ENCODE measurements at places on chromosomes 5 and 9. TPM values are rescaled to one million over a fixed set of nuclear protein-coding genes. Genes with fewer than 3 reads are reported as not detected.
A peak's percentile ranks its signal among the peaks of the same experiment; 100 is the strongest.

- H3K4me1 ChIP-seq = peaks cover 17% of the 10 kb centered on the region
- no peaks in the 10 kb centered on the region for H3K27me3 ChIP-seq
- H3K4me3 ChIP-seq = no peak overlapping the region
- no peak overlapping the region for H3K27ac ChIP-seq
- peak; percentile 60 for DNase-seq
- H3K36me3 ChIP-seq = peaks cover 3% of the 10 kb centered on the region
Measured at GRCh38 chr5:116521173-116521872, 53.3 kb downstream of the SEMA6A start.

DNA sequence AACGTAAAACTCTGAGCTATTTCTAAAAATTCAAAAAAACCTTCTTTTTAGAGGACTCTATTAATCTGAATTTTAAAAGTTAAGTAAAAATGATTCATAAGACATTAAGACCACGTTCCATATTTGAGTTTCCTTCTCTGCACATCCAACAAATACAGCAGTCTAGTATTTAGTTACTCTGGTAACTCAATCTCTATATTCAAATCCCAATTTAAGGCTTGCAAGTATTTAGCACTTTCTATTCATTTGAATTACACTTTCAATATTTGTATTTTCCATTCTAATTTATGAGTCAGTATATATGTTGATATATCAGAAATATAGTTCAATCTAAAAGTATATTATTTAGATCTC lies 17.7 kb downstream of the RFX3 start:
- peaks cover 8% of the 10 kb centered on the region for H3K4me1 ChIP-seq
- peak overlapping the region; percentile 31 for H3K4me3 ChIP-seq
- no peak for DNase-seq
- H3K27me3 ChIP-seq = no peaks in the 10 kb centered on the region
- H3K27ac ChIP-seq = no peak overlapping the region

OGN gene
- not detected for total RNA-seq

DNA sequence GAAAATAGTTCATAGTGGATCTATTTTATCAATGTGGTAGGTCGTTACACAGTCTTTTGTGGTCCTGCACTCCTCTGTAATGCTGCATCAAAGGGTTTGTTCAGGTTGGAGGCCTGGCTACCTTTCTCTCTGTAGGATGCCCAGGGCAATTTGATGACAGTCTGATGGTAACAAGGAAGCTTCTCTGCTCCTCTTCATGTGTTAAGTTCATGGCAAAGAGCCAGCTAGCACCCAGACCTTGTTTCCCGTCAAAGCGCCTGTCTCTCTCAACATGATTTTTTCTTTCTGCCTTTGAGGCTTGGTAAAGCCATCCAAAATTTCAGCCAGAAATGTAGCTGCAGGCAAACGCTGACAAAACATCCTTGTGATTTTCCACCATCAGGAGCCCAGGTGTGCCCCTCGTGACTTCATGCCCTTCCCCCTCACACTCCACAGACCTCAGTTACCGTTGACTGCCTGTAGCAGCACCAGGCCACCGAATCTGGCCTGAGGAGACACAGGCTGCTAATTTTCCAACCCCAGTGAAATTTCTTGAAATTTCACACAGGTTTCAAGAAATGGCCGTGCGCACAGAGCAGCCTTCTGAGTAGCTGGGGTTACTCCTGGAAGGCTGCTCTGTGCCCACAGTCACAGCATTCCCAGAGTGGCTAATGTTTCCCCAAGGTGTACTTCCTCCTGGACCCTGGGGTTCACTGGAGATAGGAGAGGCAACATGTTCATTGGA lies 292.7 kb downstream of the CWC27 start:
- no peak overlapping the region for H3K4me3 ChIP-seq
- no peaks in the 10 kb centered on the region for H3K27me3 ChIP-seq
- no peak for DNase-seq
- no peak overlapping the region for H3K27ac ChIP-seq

Measured in SJCRH30 (cell line).